ENCODE measurements at places on chromosomes 6 and 20.

DNA sequence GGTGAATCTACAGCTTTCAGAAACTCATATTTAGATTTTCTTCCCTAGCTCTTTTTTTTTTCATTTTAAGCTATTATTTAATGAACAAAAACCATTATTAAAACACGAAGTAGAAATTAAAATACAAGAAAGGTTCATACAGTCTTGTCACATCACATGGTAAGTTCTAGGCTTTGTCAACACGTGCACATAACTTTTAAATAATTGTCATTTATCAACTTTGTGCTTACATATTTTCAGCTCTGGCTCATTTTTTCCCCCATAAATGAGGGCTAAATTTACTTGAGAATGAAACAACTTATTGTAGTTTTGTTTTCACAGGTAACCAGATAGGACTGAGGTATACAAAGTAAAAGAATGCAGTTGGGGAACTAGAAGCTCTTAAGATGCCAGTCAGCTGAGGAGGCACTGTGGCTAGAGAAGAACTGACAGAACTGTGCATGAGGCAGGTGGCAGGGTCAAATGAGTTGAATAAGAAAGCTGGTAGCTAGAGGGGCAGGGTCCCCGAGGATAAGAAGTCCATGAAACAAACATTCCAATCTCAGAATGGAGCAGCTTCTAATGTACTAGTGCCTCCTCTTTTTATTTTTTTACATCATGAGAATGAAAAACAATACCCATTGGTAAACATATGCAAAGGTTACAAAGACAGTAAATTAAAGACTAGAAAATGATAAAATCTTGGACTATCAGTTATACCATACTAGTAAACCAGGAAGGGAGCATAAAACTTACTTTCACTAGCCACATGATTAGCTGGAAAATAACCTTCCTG, 141.5 kb downstream of the MYB start:
- DNase-seq, result no peak

DNA sequence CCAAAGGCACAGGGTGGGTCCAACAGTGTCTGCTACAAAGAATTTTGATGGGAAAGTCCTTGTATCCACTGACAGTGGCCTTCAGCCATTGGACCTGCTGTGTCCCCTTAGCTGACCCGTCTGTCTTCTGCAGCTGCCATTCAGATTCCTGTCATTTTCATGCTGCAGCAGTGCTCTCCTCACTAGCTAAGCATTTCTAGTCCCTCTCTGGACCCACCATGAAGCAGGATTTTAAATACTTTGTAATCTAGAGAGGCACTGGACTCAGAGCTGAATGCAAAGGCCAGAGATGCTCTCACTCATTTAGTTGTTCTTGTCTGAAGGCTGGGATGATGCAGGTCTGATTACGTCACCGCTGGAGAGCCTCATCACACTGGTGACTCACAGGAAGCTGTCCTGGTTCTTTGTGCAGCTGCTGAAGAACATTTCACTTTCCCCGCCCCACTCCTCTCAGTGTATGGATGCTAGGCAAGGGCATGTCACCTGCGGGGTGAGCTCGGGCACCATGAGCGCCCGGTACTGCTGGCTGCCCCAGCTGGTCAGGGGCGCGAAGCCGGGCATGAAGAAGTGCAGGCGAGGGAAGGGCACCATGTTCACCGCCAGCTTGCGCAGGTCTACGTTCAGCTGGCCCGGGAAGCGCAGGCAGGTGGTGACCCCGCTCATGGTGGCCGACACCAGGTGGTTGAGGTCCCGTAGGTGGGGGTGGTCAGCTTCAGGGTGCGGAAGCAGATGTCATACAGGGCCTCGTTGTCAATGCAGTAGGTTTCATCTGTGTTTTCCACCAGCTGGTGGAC, 19.4 kb upstream of the TUBB2A start:
- DNase-seq, result peak; percentile 72

DNA sequence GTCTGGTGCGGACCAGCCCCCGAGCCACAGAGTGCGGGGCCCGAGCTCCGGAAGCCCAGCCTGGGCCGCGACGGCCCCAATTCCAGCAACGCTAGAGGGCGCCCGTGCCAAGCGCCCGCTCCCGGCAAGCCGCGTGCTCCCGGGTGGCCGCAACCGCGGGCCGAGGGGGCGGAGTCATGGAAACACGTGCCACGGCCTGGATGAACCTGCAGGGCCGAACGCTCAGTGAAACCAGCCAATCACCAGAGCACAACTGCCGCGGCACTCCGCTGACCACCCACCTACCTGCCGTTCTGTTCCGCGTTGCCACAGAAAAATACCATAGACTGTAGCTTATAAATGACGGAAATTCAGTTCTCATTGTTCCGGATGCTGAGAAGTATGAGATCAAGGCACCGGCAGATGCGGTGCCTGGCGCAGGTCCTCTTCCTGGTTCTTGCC, 85.7 kb upstream of the FOXC1 start:
- peak; percentile 29 for DNase-seq

DNA sequence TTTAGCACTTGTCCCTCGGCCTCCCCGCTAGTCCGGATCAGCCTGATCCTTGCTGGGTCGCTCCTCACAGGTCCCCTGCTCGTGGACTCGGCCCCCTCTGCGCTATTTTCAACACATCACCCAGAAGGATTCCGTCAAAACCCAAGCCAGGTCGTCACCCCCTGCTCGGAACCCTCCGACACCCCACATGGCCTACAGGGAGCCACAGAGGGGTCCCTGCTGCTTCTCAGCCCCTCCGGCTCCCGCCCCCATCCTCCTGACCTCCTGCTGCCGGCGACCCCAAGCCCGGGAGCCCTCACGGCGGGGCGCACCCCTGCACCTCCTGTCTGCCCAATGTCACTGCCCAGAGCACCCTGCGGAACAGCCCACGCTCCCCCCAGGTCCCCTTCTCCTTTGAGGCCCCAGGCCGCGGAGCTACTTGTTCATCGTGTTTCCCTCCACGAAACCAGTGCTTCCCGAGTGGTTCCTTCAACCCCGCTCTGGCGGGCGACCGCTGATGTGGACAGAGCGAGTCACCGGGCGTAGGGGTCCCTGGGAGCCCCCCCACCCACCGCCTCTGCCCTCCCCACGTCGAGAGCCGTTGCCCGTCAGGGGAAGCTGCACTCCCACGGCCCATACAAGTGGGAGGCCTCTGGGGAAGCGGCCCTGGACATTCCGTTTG, 638 bp upstream of the MYL9 start:
- DNase-seq, result no peak

GRCh38 chr6:112382778-112383177, 35.6 kb downstream of the RFPL4B start:
- DNase-seq, result no peak

GRCh38 chr6:15416932-15417509, 171.2 kb downstream of the JARID2 start:
- DNase-seq, result no peak

DNA sequence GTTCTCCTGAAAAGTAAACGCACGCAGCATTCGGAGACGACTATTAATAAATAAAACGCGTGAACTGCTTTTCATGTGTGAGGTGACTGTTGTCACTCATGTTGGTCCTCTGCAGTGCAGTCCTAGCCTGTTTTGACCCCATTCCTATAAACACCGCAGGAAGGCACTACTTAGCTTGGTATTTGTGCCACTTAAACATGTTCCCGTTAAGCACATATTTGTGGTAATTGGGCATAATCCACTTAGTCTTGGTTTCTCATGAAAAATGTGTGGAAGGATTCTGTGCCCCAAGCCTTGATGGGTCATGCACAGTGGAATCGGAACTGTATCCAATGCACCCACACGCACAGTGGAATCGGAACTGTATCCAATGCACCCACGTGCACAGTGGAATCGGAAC, 313.9 kb downstream of the THBS2 start:
- no peak for DNase-seq

DNA sequence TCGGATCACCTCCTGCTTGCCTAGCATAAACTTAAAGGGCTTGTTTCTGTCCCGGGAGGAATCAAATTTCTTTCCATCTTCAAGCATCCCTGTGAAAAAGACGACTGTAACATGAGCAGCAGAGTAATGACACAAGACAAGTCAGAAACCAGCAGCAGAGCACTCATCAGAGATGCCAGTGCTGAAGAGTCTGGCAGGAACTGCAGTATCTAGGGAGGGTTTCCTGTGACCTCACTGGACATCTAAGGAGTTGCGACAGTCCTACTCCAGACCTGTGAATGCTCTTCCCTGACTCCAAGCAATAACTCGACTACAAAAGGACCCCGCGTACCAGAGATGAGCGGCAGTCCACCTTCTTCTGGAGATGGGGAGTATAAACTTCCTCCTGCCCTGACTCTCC, 17.3 kb downstream of the FKBP1A start:
- peak; percentile 74 for DNase-seq

GRCh38 chr6:4322846-4323309, 187.5 kb upstream of the ECI2 start:
- no peak for DNase-seq

- no peak for DNase-seq
Measured at GRCh38 chr6:15023448-15023847, 222.4 kb upstream of the JARID2 start.

- no peak for DNase-seq
Measured at GRCh38 chr6:52503323-52503747, 73.5 kb downstream of the TRAM2 start.

DNA sequence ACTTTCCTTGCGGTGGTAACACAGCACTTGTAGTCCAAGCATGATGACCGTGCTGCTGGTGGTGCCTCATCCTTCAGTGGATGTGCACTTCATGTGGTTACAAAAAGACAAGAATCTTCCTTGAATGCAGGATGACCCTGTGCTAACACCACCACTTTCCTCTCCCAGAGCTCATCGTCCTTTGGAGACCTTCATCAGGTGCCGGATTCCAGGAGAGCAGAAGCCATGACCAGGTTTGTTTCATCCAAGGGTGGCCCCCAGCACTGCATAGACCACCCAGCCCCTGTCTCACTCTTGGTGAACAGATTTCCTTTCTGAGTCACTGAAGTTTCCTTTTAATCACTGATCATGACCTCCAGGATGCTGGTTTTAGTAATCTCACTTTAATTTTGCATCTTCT, 101.2 kb upstream of the SYNDIG1 start:
- DNase-seq, result no peak

GRCh38 chr20:19911810-19912382, 105.3 kb upstream of the NAA20 start:
- DNase-seq, result no peak

DNA sequence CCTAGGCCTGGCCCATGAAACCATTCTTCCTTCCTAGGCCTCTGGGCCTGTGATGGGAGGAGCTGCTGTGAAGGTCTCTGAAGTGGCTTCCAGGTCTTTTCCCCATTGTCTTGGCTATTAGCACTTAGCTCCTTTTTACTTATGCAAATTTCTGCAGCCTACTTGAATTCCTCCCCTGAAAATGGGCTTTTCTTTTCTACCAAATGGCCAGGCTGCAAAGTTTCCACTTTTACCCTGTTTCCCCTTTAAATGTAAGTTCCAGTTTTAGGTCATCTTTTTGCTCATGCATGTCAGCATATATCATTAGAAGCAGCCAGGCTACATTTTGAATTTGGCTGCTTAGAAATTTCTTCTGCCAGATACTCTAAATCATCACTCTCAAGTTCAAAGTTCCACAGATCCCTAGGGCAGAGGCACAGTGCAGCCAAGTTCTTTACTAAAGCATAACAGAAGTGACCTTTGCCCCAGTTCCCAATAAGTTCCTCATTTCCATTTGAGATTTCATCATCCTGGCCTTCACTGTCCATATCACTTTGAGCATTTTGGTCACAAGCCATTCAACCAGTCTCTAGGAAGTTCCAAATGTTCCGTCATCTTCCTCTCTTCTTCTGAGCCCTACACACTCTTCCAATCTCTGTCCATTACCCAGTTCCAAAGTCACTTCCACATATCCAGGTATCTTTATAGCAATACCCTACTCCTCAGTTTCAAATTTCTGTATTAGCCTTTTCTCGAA, 71.9 kb downstream of the TBC1D7 start:
- DNase-seq, result peak; percentile 72

GRCh38 chr6:74320715-74321114, 624.7 kb downstream of the CD109 start:
- no peak for DNase-seq

GRCh38 chr6:42326248-42326647, 108.6 kb upstream of the MRPS10 start:
- DNase-seq, result no peak

DNA sequence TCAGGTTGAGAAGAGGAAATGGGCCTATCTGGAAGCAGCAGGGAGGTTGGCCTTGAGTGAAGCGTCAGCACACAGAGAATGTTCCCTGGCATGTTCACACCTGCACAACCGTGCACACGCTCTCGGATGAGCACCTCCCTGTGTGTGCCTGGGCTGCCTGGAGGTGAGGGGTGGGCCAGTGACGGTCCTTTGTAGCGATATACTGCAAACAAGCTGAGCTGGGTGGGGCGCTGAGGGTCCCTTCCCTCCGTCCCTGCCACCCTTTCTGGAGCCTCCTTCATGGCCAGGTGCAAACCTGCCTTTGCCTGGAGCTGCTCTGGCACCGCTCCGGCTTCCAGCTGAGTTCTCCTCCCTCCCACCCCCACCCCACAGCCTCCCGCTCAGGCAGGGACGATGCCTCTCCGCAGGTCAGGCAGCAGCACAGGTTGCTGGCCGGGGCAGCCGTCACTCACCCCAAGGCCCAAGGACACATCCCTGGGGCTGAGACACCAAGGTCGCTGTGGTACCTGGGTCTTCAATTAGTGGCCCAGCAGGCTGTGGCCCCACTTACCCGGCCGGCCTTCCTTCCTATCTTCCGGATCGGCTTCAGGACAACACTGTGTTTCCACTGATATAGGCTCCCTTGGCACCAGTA, 111.6 kb downstream of the ERMARD start:
- DNase-seq, result no peak

DNA sequence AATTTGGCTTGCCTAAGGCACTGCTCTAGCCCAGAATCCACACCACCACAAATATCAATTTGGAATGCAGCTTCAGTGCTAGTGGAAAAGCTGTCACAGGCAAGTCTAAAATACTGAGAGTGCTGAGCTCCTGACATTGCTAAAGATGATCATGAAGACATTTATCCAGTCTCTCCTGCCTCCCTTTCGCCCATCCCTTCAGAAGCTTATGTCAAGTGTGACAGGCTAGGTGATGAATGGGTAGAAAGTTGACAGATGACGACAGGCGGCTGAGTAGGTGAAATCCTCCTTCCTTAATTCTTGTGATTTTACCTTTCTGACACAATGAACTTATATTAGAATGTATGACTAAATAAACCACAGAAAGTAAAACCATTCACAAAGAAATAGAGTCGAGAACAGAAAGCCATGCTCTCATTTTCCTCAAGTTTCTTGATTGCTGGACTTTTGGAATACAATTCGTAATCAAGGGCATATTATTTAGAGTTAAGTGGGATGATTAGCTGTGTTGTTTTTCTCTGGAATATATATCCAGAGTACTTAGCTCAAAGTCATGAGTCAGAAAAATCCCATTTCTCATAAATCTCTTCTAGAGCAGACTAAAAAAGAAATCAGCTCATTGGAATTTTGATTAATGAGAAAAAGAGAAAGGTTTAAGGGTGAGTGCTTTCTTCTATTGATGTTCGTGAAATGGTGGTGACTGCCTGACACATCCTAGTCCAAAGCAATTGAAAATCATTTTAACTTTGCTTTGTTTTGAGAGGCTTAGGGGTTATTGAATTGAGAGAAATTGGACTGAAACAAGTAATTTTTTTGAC, 1228.2 kb upstream of the CITED2 start:
- DNase-seq, result no peak

DNA sequence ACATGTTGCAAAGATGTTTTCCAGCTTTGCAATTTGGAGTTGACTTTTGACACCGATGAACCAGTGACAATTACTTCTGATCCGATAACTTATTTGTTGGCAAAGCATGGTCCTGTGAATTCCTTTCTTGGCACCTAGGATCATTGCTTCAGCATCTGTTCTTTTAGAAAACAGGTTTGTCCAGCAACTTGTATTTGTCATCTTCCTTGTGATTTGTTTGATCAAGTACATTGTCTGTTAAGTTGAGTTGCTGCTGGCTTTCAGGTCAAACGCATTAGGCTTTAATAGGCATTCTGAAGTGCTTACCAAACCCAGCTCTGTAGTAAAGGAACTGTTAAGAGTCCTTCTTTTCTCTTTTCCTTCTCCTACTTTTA, 192.4 kb upstream of the ZNF217 start:
- no peak for DNase-seq

Data from CD14-positive monocyte (primary cell).